ENCODE measurements at places on chromosomes 11 and 22. TPM values are rescaled to one million over a fixed set of nuclear protein-coding genes. Genes with fewer than 3 reads are reported as not detected.

Gene ASPHD2
- total RNA-seq = 4.0 TPM

Gene AQP11
- 1.5 TPM for total RNA-seq

Gene SERPING1
- 12.3 TPM for total RNA-seq

DNA sequence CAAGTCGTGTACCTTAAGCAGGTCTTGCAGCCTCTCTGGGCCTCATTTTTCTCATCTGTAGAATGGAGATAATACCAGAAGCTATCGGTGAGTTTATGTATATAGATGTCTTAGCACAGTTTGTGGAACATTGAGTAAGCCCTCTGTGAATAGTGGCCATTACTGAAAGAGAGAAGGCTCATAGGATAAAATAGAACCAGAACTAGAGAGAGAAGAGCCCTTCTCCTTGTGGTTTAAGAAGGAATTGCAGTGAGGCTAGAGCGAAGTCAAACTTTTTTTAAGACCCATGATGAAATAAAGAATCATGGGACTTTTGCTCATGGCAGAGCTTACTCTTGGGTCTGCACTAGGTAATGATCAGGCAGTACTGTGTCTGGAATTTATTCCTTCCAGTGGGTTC is 137.1 kb downstream of the TRIM44 start:
- DNase-seq = no peak

- no peak for DNase-seq
Observed at GRCh38 chr22:34010259-34010658, 90.0 kb upstream of the LARGE1 start.
